Right cardiac atrium (tissue), 5 donors: ENCODE measurements at places on chromosomes 16 and 17. TPM values are rescaled to one million over a fixed set of nuclear protein-coding genes. Genes with fewer than 3 reads are reported as not detected.

GRCh38 chr16:52212841-52213240, 334.1 kb downstream of the TOX3 start:
- no peak for DNase-seq

DNA sequence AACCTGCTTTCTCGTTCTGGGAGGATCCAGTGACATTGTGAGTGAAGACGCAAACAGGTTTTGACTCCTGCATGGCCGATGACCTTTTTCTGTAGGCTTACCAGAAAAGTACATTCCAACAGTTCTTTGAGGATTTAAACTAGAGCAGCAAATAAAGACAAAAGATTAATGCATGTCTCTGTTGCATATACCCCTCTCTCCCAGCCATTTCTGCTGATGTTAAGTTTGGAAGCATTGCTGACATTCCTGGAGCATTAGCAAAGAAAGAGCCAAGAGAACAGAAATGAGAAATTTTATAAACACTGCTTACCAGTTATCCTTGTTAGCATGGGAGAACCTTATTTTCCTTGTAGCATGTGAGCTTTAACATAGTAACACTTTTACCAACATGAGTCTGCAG, 49.3 kb downstream of the SIAH1 start:
- DNase-seq: no peak

DNA sequence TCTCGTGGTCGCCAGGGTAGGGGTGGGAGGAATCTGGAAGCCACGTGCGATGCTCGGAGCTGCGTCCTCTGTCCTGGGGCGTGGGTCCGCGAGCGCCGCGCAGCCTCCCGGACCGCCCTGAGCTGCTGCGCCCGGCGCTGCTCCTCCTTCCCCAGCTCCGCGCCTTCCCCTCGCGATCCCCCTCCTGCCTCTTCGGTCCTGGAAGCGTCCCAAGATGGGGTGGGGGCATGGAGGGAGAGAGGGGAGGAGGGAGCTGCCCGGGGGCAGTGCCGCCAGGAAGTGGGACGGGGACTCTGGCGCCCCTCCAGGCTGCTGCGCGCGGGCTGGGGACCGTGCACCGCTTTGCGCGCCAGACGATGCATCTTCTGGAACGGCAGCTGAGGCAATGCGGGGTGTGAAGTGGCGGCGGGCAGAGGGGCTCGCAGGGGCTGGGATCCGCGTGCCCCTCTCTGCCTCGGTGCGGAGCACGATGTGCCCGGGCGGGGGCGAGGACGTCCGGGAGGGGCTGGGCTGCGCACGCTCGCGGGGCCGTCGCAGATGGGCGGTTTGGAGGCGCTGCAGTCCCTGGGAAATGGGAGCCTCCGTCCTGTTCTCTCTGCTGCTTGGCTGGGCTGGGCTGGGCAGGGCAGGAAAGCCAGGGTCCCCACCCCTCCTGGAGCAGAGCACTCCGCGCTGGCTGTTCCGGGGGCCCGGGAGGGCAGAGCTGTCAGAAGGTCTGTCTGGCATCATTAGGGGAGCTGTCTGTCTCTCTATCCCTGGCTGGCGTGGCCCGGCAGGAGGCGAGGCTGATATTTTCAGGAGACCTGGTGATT, 388.0 kb downstream of the SEC14L1 start:
- DNase-seq: peak; percentile 71

- DNase-seq: no peak
Observed at GRCh38 chr16:3501783-3502400, 1.1 kb downstream of the CLUAP1 start.

DNA sequence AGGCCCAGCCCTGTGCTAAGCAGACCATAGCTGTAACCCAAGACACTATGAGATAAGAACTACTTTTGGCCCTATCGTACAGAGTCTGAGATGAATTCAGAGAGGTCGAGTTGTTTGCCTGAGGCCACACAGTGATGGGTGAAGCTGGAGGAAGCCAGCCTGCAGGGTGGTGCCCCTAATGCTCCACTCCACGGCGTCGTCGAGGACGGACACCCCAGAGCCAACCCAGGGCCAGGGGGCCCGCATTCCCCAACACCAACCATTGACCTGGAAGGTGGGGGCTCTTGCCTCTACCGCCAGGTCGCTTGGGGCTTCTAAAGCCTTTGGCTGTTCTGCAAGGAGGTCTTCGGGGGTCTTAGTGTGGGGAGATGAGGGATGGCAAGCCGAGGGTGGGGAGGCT, 84.1 kb downstream of the IRF8 start:
- DNase-seq: no peak

GRCh38 chr16:89350701-89351380, 133.3 kb downstream of the ZNF778 start:
- no peak for DNase-seq

GRCh38 chr17:29642171-29642611, 19.5 kb upstream of the CORO6 start:
- DNase-seq: no peak

DNA sequence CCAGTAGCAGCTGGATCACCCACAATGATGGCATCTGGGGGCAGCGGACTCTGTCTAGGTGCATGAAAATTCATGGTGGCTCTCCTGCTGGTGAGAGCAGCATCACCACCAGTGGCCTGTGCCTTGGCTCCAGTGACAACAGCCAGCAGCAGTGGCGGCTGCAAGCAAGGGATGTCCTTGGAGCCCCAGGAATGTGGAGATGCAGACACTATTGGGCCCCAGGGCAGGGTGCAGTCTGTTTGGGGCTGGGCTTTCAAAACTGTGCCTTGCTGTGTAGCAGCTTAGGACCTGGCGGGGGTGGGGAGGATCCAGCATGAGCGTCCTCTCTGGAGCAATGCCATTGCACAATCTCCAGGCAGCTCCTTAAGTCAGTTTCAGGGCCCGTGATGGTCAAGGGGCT, 199.7 kb downstream of the CHD9NB start:
- DNase-seq: no peak

DNA sequence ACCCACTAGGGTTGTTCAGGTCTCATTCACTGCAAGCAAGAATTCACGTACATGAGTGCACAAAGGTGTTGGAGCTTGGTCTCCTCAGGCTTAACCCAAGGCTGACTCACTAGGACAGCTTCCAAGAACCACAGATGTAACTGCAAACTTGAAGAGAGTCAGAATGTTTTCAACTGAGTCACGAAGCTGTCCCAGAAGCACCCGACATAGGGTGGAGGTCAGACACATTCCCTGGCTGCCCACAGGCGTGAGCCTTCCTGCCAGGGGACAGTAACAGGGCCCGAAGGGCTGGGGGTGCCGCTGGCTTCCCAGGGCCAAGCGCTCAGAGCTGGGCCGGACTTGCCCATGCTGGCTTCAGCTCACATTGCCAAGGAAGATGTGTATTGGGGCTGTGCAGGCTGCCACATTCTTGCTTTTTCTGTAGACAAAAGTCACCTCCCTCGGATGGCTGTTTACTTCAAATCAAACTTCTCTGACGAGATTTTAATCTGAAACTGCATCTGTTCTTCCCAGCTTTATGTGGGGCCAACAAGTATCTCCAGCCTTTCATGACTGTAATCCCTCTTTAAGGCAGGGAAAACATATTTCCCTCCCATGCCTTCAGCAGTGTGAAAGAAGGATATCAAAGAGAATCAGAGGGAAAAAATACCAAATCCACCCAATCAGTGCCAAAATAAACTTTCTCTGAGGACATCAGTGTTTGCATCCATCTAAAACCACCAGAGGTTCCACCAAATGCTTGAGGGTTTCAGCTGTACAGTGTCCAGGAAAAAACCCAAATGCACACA, 14.3 kb downstream of the CMTM3 start:
- DNase-seq: no peak

DNA sequence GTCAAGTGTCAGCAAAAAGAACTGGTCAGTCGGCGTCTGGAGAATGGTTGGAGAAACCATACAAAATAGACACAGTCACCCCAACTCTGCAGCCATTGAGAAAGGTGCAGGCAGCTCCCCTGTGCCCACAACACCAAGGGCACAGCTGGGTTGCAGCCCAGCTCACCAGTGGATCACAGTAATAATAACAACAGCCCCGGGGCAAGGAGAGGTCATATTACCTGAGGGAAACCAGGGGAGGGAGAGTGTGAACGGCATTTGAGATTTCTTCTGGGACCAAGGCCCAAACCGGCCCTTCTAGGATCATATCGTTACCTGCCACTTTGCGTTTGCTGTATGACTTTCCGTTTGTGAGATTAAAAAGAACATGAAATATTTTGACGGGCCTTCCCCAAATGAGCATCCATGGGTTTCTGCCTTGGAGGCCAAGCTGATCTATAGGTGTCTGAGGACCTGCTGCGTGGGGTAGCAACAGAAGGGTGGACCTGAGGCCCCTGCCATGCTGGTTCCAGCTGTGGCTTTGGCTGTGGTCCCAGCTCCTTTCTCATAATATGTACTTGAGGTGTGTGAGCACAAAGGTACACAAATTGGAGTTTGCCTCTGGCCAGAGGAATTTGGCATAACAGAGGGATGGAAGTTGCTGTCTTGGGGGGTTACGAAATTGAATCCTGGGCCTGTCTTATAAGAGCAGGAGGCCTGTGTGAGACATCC, 154.6 kb downstream of the CMIP start:
- DNase-seq: no peak

- no peak for DNase-seq
Observed at GRCh38 chr16:55499951-55500529, 8.8 kb upstream of the LPCAT2 start.

The ANKRD40 gene
- total RNA-seq: 43.7 TPM

The TRIM72 gene
- total RNA-seq: 0.14 TPM

The DOC2B gene
- total RNA-seq: 3.1 TPM

The SSTR5 gene
- 17.7 TPM for total RNA-seq

The C17orf50 gene
- not detected for total RNA-seq

The C1QL1 gene
- total RNA-seq: 1.6 TPM
